ENCODE measurements at places on chromosomes 16 and 17.

DNA sequence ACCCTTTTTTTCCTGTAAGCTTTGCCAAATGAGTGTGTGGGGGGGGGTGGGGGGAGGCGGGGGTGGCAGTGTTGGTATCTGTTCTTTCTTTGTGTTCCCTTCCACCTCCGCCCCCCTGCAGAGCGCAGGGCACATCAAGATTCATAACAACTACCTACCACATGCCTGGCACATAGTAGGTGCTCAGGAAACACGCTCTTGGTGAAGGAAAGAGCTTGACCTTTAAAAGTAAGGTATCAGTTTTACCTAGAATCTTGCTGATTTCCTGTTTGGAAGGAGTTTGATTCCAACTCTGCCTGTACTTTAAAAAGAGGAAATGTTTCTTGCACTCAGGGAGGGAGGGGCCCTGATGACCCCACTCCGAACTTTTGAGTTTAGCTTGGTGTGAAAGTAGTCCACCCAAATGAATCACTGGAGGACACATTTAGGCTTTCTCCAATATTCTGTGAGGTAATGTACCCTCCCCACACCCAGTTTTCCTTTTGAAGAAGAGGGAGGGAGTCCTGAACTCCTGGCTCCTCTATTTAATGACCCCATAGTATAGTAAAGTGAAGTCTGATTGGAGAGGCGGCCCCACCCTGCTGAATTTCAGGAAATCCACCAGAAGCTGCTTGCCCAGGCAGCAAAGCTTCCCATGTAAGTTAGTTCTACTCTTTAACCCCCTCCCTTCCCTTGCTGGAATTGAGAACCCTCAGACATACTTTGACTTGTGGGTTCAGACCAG, 560 bp upstream of the FAM20A start:
- DNase-seq, result no peak

- DNase-seq, result no peak
Measured at GRCh38 chr17:71166311-71166710, 954.5 kb upstream of the SOX9 start.

DNA sequence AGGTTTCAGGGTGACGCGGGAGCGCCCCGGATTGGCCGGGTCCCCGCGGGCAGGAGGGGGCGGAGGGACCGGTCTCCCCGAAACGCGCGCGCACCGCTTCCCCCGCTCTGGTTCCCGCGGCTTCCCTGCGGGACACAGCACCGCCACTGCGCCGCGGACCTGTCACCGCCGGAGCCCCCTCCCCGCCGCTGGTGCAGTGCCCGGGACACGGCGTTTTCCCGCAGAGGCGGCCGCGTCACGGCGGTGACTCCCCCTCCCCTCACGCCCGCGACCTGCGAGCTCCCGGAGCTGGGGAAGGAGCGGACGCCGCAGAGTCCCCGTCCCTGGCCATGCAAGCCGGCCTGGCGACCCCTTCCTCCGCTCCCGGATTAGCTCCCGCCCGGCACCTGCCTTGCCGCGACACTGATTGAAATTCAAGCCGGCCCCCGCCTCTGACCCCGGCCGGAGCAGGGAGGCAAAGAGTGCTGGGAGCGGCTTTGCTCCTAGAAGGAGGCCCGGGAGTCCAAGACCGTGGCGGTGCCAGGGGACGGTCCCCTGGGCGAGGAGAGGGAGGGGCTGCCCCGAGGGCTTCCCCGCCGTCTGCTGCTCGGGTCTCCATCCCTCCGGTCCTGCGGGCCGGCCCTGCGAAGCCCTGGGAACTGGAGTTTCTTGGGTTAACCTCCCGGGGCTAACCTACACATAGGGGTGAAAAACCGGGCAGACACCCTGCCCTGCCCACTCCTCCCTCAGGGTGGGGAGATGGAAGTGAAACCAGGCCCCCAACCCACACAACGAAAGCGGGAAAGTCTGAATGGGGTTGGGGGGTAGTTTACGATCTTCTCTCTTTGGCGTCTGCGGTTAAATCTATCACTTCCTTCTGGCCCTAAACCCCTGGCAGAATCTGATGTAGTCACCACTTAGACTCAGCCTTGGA, 1.0 kb downstream of the RHBDL3 start:
- no peak for DNase-seq

DNA sequence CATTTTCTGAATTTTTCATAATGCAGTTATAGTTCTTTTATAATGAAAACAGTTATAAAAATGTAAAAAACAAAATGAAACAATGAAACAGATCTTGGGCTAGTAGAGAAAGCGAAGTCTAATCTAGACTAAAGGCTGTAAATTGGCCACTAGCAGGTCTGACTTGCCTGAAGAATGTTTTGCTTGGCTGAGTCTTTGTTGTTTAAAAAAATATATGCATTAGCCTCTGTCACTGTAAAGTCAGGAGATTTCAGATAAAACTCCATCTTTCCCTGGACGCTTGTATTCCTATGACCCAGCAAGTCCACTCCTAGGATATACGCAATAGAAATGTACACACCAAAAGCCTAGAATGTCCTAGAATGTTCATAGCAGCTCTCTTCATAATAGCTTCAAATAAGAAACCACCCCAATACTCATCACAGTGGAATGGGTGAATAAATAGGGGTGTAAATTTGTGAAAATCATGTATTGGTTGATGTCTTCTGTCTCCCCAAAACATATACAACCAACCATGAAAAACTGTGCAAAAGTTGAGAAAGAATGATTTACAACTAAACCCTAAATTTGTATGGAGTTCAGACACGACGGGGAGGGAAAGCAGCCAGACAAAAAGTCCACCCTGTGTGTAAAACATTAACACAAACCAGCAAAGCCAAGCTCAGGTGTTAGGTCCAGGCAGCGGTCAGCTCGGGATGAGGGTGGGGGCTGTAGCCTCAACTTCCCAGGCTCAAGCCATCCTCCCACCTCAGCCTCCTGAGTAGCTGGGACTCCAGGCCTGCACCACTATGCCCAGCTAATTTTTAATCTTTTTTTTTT, 37.7 kb upstream of the MEAK7 start:
- DNase-seq, result no peak

GRCh38 chr16:61555718-61556441, 480.4 kb downstream of the CDH8 start:
- no peak for DNase-seq

GRCh38 chr17:67246653-67247415, 1.8 kb upstream of the HELZ start:
- no peak for DNase-seq

DNA sequence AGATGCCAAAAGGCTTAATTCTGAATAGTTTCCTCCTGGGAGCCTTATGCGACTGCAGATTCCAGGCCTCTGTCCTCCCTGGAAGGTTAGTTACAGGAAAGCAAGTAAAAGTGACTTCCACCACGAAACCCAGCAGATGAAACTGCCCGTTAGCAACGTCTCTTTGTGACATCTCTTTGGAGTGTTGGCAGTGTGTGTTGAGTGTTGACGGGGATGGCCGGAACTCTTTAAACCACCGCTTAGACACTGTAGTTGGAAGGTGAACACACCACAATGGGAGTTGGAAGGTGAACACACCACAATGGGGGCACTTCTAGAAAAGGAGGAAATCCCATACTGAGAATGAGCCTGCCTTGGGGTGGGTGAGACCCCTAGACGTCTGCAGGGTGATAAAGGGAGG, 858 bp downstream of the SKAP1 start:
- no peak for DNase-seq

- peak; percentile 26 for DNase-seq
Measured at GRCh38 chr17:82400830-82401229, 17.3 kb upstream of the HEXD start.

DNA sequence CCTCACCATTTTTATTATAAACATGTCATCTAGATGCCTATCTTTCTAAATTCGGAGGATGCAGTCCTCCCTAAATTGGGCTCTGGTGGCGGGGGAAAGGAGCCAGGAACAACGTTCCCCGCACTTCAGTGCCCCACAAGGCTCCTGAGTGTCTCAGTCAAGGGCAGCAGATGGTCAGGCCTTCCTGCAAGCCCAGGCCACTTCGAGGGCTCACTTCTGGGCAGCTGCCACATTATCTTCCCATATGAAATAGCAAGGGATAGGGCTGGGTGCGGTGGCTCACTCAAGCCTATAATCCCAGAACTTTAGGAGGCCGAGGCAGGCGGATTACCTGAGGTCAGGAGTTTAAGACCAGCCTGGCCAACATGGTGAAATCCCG, 32.3 kb downstream of the FBXO31 start:
- DNase-seq, result no peak
